ENCODE measurements at places on chromosomes 7 and 10. TPM values are rescaled to one million over a fixed set of nuclear protein-coding genes. Genes with fewer than 3 reads are reported as not detected.

The MGAM2 gene
- not detected for total RNA-seq

The KCNMA1 gene
- 44.8 TPM for total RNA-seq

The CFAP58 gene
- 0.58 TPM for total RNA-seq

The TRIL gene
- total RNA-seq = 0.58 TPM

The ATRNL1 gene
- total RNA-seq = 0.66 TPM

The AKR1C3 gene
- 104 TPM for total RNA-seq

The CRTAC1 gene
- not detected for total RNA-seq

The FGFBP3 gene
- total RNA-seq = 0.50 TPM

The UPK3B gene
- not detected for total RNA-seq

The STEAP4 gene
- 1.7 TPM for total RNA-seq

The ATOH7 gene
- total RNA-seq = not detected

The HPSE2 gene
- not detected for total RNA-seq

The DNMBP gene
- 29.9 TPM for total RNA-seq

The ENTPD1 gene
- 0.50 TPM for total RNA-seq

The ACSL5 gene
- total RNA-seq = 5.0 TPM

The HIF1AN gene
- total RNA-seq = 18.2 TPM

The IFIT1B gene
- not detected for total RNA-seq

The KAT6B gene
- 48.9 TPM for total RNA-seq

The ACTL6B gene
- total RNA-seq = not detected

The SLC13A4 gene
- 1.2 TPM for total RNA-seq

The VAX1 gene
- total RNA-seq = not detected

The PNLIPRP1 gene
- total RNA-seq = not detected

The ELN gene
- total RNA-seq = 7.8 TPM

The STK32C gene
- total RNA-seq = 10.3 TPM

The ZEB1 gene
- total RNA-seq = 181 TPM

The VSTM4 gene
- total RNA-seq = 8.7 TPM

The CALML3 gene
- total RNA-seq = not detected

The ZNF680 gene
- 10.3 TPM for total RNA-seq

The LIPM gene
- not detected for total RNA-seq

The RBP3 gene
- total RNA-seq = not detected

The HOXA7 gene
- not detected for total RNA-seq

The NEUROD6 gene
- total RNA-seq = not detected

The CYP3A4 gene
- not detected for total RNA-seq

The TRPV5 gene
- not detected for total RNA-seq

The KLF14 gene
- under 0.01 TPM for total RNA-seq

The WAC gene
- 48.6 TPM for total RNA-seq

The HTR5A gene
- not detected for total RNA-seq

The IGFBP1 gene
- total RNA-seq = not detected

The RRP12 gene
- 11.8 TPM for total RNA-seq

The PAX2 gene
- not detected for total RNA-seq

The CDH23 gene
- total RNA-seq = 0.17 TPM

The COL26A1 gene
- not detected for total RNA-seq

The PROSER2 gene
- total RNA-seq = 2.0 TPM

The GRM8 gene
- total RNA-seq = not detected

The APBB1IP gene
- 6.3 TPM for total RNA-seq

The CTBP2 gene
- total RNA-seq = 78.1 TPM

The OPN4 gene
- not detected for total RNA-seq

The AKR1E2 gene
- total RNA-seq = 17.0 TPM

The CLEC2L gene
- 0.17 TPM for total RNA-seq

The SRRM3 gene
- 2.8 TPM for total RNA-seq

The ATP6V0A4 gene
- total RNA-seq = not detected

The NODAL gene
- not detected for total RNA-seq

The SLC16A12 gene
- under 0.01 TPM for total RNA-seq

The SPDYE6 gene
- 0.15 TPM for total RNA-seq

The PON1 gene
- total RNA-seq = not detected

The CDK14 gene
- total RNA-seq = 68.5 TPM

The CELF2 gene
- 21.1 TPM for total RNA-seq

The POLR2J2 gene
- total RNA-seq = 2.5 TPM

The CYP3A7 gene
- 0.33 TPM for total RNA-seq

The INPP5A gene
- total RNA-seq = 37.8 TPM

Measured in smooth muscle cell of trachea (primary cell).